Posterior cingulate gyrus (tissue), 11 donors: ENCODE measurements at places on chromosomes 2 and 18.

- no peak for DNase-seq
Observed at GRCh38 chr2:675982-676646, 1.1 kb downstream of the TMEM18 start.

DNA sequence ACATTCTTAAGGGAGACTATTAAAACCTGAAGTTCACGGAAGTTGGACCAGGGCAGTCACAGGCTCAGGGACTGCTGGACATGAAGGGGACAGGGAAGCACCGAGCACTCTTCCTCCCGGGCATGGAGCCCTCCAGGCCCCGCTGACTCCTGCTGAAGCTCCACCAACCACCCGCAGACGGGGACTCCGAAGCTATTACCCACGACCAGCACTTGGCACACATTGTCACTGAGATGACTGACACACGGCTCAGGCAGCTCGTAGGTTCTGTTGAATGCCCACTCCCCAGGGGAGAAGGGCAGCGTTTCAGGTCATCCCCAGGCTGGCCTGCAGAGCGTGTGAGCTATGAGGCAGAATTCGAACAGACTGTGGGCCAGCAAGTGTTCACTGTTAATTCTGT lies 234.8 kb downstream of the NDUFA10 start:
- DNase-seq = no peak

GRCh38 chr2:238228700-238229099 lies 11.1 kb downstream of the HES6 start:
- no peak for DNase-seq

DNA sequence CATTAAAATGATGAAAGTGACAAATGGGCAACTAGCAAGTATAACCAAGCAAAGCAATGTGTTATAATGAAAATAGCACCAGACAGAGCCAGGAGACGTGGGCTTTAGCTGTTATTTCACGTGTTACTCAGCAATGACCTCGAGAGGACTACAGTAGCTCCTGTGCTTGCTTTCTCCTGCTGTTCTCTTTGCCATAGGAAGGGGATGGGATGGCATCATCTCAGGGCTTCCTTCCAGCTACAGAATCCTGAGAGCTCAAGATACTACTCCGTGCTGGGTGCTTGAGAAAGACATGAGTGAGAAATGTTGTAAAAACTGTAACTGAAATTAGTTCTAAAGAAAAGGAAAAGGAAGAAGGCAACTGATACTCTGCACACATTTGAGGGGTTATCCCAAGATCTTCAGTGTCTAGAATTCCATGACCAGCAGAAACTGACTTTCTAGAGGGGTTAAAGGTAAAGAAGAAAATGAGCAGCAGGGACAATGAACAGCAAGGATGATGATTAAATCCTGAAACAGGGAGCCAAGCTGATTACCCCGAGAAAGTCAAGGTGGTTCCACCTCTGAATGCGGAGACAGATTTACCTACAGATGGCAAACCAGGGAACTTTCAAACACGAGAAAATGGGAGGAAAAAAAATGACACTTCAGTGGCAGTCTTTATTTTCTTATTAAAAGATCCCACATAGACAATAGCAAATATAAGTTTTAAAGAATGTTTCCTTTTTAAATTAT lies 33.4 kb downstream of the GAREM1 start:
- no peak for DNase-seq

- no peak for DNase-seq
Observed at GRCh38 chr18:23208600-23208999, 73.3 kb downstream of the CABLES1 start.

DNA sequence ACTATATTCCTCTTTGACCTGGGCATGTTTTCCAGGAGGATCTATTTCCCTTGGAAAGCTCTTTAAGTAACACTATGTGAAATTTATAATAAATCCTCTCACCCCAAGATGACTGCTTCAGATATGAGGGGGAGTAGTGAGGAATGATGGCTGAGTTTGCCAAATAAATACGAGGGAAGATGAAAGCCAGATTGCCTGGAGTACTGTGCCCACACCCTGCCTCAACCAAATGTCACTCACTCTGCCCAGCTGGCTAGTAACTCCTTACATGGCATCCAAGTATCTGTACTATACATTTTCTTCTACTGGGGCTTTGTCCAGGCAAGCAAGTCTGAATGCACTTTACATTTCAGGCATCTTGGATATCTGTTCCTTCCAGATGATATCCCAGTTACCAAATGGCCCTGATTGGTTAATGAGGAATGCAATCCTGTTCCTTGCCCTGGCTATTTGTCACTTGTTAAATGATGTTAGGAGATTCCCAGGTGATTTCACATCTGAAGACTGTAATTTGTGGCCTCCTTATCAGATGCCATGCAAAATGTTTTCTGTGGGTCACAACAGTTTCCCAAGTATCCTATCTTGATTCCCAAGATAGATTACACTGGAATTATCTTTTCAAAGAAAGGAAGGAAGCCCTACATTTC lies 191.8 kb downstream of the IKZF2 start:
- DNase-seq = no peak

GRCh38 chr2:217301142-217301925 lies 441.5 kb upstream of the TNP1 start:
- DNase-seq = no peak

DNA sequence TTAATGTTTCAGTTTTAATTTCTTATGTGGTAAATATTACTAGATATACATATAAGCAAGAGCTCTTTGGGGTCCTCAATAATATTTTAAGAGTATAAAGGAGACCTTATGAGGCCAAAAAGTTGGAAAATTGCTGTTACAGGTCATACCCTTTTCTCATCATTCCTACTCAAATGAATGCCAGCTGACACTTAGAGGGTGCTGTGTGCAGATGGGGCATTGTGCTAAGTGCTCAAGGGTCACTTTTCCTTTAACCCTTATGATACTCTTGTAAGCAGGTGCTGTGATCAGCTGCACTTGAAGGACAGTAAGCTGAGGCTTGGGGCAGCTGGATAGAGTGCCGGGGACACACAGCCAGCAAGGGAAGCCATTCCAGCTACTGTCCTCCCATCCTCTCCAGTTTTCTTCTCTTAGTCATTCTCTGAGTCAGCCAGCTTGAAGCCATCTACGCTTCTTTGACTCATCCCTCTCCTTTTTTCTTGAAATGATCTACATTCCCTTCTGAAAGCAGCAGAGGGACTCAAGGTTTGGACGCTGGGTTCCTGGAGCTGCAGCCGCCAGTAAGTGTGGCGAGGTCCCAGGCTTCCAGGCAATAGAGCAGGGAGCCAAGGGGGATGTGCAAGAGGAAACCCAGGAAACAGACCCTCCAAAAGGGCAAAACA lies 42.0 kb upstream of the CREB1 start:
- peak; percentile 85 for DNase-seq
